ENCODE measurements at places on chromosomes 2 and 18.

DNA sequence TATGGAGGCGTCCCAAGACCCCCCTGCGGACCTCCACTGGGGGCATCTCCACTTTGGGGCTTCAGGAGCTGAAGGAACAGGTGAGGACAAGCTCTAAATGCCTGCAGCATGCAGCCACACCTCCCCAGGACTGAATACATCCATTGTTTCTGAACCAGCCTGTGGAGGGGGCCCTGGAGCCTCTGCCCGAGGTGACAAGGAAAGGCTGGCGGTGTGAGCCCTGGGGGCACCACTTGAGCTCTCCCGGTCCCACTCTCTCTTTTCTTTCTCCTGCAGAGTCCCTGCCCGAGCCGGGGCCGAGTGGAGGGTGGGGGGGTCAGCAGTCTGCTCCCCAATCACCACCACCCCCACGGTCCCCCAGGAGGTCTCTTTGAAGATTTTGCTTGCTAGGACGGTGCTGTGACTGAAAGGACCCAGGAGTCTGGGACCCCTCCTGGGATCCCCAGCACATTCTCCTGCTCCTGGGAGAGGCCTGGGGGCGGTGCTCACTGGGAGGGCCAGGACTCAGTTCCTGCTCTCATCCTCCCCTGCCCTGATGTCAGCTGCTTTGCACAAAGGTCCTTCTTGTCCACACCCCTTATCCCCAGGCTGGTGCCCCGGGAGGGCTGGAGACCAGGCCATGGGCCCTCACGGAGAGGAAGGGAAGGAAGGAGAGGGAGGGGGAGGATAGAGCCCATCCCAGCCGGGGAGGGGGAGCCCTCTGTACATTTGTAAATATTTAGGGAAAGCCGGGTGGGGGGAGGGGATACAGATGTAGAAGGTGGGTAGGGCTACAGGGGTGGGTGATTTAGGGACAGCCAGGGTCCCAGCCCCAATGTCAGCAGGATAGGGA is 5.7 kb downstream of the CHPF start:
- no peak for DNase-seq

DNA sequence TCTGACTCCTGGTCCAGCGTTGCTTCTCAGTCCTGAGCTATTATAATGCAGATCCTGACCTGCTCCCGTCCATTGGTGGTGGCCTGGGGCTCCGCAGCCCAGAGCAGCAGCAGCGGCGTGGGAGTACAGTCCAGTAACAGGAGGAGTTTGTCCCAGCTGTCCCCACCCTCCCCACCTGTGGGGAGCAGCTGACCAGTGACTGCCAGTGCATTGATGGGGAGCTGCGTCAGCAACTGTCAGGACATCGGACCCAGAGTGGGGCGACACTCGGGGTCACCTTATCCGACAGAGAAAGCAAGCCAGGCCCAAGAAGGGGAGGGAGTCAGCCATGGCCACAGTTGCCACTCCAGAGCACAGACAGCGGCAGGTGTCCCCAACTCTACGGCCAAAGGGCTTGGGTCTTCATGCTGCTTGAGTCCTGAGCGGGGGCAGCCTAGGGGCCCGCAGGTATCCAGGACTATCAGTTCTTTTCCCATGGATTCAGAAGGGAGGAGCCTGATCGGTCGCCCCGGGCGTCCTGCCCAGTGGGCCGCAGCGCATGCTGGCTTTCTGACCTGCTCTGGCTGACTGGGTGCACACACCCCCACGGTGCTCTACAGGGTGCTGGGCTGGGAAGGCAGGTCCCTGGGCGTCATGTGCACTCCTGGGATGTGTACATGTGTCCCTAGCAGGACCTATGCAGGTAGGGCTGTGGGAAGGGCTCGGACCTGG is 29.7 kb downstream of the DNMT3A start:
- no peak for DNase-seq

DNA sequence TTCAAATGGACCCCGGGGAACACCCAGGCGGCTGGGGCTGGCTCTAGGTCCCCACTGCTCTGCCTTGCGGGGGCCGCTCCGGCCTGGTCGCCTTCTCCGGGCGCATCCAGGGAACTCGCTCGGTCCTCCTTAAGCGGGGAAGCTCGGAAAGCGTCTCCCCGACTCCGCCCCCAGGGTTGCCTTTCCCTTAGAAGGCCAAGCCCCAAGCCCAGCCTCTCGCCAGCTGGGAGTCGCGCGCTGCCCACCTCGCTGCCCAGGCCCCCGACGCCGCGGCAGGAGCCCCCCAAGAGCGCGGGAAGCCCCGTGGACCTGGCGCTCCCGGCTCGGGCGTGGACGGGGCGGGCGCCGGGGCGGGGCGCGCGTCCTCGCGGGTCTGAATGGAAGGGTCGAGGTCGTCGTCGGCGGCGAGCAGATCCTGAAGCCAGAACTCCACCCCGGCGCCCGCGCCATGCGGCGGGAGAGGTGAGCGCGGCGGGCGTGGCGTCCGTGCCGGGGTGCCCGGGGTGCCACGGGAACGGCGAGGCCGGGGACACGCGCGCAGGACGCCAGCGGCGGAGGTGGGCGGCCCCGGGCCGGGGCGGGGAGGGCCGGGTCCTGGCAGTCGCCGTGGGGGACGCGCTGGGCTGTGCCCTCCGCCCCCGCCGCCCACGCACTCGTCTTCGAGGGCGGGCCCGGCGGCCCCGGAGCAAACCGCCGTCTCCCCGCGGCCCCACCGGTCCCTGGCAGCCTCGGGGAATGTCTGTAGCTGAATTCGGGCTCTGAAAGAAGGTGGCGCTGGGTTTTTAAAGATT is at the start of gene BOK:
BOK (plus strand) TSS at position 214 of the 791 bp plus-strand sequence. CDS start 739 bp downstream, outside the sequence.
- peak; percentile 30 for DNase-seq

DNA sequence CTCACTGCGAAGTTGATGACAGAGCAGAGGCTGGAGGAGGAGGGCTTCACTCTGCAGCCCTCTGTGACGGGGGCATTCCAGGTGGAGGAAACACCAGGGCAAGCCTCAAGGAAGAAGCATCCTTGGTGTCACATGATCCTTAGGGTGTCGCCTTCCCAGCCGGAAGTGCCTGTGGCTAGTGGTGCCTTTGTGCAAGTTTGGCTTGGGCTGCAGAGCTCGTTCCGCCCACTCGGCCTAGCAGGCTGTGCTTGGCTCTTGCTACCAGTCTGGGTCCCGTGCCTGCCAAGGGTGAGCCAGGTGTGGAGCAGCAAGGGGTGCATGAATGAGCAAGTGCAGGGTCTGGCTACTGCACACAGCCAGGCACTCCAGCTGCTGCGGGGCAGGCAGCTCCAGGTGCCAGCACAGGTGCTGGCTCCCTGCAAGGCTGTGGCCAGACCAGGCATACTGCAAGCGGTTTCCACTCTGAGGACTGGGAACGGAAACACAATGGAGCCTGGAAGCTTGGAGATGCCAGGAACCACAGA is 325.3 kb upstream of the SMIM21 start:
- no peak for DNase-seq

DNA sequence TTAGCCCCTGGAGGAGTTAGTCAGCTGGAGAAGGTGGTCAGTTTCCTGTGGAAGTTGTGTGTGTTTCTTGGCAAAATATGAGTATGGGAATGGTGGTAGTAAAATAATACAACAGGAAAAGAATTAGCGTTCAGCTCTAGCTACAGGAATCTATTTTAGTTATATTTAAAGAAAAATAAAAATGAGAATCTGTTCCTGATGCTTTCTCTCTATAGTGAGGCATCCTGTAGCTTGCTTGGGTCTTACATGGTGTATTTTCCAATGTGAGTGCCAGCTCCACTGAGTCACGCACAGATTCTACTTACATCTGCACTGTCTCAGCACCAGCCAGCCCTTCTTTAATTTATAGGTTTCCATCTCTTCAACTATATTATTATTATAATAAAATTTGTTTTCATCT is 132.2 kb downstream of the BIRC6 start:
- DNase-seq, result no peak

GRCh38 chr2:128455721-128456050 is 137.0 kb upstream of the HS6ST1 start:
- DNase-seq, result no peak

DNA sequence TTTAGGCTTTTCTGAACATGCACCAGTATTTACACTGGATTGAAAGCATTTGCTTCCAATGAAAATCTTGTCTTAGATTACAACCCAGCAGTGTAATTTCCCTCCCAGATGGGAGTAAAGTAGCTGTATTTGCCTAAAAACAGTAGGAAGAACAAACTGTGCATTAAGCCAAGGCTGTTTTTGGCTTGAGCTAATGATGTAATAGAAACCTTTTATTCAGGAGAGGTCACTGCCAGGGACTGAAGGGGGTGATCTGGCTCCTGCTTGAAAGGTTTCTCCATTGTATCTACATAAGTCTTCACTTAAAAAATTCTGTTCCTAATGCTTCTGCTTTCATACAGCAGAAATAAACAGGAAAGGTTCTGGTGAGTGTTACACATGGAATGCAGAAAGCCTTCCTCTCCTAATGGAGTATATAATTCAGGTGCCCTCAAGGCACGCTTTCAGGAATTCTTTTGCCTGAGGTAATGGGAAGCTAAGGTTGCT is 74.4 kb downstream of the MEIS1 start:
- no peak for DNase-seq

GRCh38 chr2:10185755-10186154 is 63.2 kb downstream of the RRM2 start:
- no peak for DNase-seq

GRCh38 chr2:28780496-28780895 is 28.9 kb downstream of the PPP1CB start:
- no peak for DNase-seq

- DNase-seq, result no peak
Measured at GRCh38 chr2:196169516-196169915, 1.9 kb downstream of the STK17B start.

GRCh38 chr2:105403783-105404698 is 5.2 kb upstream of the FHL2 start:
- DNase-seq, result no peak

DNA sequence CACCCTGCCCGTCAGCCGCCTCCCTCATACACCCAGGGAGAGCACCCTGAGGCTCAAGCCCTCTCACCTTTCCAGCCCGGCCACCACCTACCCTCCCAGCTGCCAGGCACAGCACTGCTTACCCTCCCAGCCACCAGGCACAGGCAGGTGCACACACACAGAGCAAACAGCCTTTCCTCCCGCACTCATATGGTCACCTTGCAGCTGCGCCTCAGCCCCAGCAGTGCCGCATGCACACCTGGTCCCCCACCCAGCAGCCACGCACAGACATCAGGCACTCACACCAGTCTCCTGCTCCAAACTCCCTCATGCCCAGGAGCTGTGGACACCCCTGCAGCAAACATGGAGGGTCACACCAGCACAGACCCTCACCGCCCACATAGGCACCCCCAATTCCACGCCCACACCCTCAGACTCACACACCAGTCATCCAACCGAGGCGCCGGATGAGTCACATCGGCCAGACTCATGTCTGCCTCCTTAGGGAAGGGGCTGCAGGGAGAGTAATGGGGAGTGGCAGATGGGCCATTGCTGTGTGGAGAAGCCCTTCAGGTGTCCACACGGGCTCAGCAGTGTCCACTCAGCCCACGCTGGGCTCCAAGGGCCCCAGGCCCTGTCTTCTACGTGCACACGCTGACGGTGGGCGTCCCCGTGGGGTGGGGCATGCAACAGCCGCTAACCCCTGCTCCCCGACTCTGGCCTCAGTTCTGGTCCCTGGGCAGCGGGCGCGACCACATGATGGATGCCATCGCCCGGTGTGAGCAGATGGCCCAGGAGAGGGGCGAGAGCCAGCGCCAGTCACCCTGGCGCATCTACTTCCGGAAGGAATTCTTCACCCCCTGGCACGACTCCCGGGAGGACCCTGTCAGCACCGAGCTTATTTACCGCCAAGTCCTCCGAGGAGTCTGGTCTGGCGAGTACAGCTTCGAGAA is 22.3 kb upstream of the GPR17 start:
- DNase-seq, result no peak

DNA sequence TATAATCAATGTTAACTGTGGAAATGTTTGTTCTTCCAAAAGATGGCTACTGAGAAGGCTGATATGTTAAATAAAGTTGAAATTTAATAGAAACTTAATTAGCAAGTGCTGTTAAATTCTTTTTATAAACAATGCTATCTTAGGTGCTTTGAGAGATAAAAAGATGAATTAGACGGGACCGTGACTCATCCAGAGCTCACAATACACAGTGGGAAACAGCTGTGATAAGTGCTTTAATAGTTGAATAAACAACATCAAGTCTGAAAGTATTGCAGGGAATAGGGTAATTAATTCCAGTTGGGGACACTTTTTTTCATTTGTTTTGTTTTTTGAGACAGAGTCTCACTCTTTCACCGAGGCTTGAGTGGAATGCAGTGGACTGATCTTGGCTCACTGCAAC is 85.5 kb upstream of the DTNA start:
- DNase-seq, result no peak

DNA sequence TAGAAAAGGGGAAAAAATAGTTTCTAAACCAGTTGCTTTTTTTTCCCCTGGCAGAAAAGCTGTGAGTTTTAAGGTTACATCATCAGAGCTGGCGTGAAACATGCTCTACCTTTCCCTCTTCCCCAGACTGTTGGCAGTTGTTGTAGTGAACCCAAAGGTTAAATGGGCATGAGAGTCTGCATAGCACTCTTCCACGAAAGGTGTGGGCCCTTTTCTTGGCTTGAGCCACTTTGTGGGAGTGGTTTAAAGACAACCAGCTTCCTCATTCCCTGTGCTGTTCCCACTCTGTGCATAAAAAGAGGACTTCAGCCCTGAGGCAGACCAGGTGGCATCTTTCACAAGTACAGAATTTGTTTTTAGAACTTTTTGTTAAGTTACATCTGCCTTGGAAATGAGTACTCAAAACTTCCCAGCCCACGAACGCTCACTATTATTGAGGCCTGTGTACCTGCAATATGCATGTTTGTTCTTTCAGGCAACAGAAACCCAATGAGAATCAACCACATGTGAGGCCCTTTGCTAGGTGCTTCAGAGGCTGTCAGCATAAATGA is 243.8 kb downstream of the BABAM2 start:
- no peak for DNase-seq

DNA sequence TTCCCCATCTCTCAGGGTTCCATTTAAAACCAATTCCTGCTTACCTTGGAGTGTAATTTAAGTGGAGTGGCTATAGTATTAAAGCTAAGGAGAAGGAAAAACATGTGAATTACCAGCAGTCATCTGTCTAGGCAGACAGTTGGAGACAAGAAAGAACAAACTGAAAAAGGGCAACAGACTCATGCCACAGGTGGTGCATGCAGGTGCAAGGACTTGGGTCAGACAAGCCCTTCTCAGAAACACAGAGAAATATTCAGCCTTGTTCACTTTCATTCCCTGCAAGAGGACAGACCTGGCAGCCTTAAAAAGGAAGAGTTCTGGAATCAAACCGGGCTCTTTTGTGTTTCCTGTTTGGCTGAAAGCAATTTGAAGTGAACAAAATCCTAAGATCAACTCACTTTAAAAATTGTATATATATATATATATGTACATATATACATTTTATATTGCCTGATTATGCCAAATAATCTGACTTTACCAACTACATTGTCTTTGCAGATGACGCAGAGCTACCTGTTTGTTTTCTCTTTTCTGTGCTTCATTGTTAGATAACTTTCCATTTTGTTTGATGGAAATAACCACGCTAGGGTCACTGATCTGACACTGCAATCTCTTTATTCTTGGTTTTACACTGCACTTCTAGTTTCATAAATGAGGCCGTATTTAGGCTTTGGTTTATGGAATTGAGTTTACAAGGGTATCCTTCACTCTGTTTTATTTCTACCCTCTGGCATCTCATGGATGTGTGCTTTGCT is 35.1 kb upstream of the VPS54 start:
- no peak for DNase-seq

- peak; percentile 91 for DNase-seq
Measured at GRCh38 chr2:202238234-202239197, at the start of gene SUMO1. TSS of gene SUMO1 (minus strand) at chr2:202238597. CDS start at chr2:202238451, 146 bp downstream.

- no peak for DNase-seq
Measured at GRCh38 chr2:112634153-112634873, 11.4 kb upstream of the SLC20A1 start.

- no peak for DNase-seq
Measured at GRCh38 chr2:164766216-164766953, 75.2 kb downstream of the COBLL1 start.
